LNCaP clone FGC (cell line): ENCODE measurements at places on chromosomes 7 and 10.
A peak's percentile ranks its signal among the peaks of the same experiment; 100 is the strongest.

DNA sequence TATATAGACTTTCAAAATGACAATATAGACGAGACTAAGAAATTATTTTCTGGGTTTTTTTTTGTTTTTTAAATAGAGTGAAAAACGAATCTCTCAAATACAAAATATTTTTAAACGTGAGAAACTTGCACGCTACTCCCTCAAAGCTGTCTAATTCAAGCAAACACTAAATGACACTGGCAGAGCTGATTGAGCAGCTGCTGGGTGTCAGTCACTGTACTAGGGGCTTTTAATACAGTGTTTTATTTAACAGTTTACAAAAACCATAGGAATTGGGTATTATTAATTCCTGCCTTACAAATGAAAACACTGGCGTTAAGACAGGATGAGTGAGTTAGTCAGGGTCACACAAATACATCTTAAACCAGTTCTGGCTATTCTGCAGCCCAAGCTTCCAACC lies 1209.6 kb upstream of the C7orf33 start:
- no peak for DNase-seq

DNA sequence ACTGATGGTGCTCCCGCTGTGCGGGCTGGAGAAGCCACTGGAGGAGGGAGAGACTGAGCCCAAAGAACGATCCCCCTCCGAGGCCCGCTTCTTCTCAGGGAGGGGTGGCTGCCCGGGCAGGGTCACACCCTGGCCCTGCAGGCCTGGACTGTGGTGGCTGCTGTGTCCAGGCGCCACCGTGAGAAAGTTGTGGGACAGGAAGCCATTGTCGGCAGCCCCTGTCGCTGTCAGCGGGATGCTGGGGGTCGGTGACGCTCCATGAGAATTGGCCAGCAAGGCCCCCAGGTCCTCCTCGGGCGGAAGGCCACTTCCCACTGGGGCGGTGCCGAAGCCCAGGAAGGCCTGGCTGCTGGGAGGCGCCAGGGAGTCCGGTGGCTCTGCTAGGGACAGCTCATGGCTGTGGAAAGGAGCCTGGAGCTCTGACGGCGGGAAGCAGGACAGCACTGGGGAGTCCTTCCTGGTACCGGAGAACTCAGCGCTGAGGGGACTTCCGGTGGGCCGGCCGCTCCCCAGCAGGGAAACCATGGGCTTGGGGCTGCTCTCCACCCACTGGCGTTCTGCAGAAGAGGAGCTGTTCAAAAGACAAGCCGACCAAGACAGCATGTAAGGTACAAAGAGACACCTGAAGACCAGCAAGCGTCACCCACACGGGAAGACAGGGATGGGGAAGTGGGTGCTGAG lies 278.8 kb downstream of the TNS3 start:
- DNase-seq: no peak

GRCh38 chr10:21934307-21934706 lies 69.2 kb downstream of the DNAJC1 start:
- DNase-seq: no peak

- DNase-seq: no peak
Measured at GRCh38 chr10:51035344-51035743, 38.9 kb upstream of the PRKG1 start.

GRCh38 chr7:5388273-5388901 lies 35.2 kb downstream of the TNRC18 start:
- DNase-seq: no peak

- DNase-seq: no peak
Measured at GRCh38 chr7:24717247-24717622, 40.0 kb downstream of the GSDME start.

DNA sequence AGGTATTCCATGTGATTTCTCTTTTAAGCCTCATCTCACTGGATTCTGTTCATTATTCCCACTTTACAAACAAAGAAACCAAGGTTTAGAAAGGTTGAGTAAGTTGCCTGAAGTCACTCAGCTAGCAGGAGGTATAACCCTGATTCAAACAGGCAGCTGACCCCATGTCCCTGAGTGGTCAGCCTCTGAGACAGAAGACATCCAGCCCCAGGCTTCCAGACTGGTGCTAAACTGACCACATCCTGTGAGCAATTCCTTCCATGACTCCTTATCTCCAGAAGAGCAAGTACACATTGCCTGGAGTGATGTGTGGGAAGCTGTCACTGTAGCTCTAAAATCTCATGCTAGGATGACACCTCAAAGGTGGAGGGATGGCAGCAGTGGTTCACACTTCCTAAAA lies 3.7 kb downstream of the PLPP4 start:
- DNase-seq: no peak

DNA sequence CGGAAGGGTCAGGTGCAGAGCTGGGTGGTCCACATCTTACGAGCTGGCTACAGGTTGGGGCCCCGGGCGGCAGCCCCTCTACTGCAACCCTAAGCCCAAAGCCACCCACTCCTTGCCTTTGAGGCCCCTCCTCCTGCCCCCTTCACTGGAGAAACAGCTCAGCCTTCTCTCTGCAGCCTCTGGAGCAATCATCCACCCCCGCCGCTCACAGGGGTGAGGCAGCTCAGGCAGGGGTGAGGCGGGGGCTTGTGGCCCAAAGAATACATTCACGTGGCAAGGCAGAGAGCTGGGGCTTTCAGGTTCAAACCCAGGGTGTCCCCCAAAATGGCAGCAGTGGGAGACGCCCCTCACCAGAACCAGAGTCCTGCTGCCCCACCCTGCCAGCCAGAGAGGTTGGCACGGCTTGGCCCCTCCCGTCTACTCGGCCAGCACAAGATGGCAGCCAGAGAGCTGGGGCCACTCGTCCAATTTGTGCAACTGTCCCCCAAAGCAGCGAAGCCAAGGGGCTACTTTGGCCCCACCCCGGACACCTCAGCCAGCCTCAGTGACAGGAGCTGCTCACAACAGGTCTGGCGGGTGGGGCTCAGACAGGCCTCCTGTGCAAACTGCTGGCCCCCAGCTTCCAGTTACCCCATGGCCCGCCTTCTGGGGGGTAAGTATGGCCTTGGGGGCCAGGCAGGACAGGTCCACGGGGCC lies 7.2 kb downstream of the GNB2 start:
- DNase-seq: no peak

GRCh38 chr7:17186745-17187530 lies 111.5 kb upstream of the AHR start:
- no peak for DNase-seq

DNA sequence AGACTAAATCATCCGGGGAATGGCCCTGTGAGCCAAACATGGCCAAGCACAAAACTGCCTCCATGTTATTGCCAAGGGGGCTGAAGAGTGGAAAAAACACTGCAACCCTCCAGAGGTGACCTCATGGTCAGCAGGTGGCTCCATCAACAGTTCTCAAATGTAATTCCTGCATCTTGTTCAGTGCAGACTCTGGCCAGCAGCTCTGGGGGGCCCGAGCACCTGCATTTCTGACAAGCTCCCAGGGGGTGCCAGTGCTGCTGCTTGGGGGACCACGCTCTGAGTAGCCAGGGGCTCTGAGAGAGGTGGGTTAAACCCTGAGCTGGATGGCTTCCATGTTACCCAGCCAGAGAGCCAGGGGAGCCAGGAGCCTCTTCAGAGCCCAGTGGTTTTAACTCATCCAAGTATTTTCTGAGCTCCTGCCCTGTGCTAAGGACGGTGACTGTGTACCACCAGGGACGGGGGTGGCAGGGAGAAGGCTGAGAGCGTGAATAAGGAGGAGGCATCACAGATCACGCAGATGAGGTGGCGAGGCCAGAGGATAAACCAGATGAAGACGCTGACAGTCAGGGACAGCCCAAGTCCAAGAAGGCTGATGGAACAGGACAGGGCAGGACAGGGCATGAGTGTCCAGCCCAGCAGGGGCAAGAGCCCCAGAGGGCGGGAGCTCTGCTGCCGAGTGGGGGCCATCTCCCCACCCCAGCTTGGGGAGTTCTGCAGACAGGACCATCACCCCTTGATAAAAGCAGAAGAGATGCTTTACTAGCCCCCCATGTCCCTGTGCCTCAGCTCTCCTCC lies 52.9 kb downstream of the CLEC2L start:
- DNase-seq: no peak

- DNase-seq: peak; percentile 43
Measured at GRCh38 chr10:132307823-132308586, at the start of gene STK32C. Gene STK32C (minus strand): TSS chr10:132307950. CDS start chr10:132307833, 117 bp downstream.

DNA sequence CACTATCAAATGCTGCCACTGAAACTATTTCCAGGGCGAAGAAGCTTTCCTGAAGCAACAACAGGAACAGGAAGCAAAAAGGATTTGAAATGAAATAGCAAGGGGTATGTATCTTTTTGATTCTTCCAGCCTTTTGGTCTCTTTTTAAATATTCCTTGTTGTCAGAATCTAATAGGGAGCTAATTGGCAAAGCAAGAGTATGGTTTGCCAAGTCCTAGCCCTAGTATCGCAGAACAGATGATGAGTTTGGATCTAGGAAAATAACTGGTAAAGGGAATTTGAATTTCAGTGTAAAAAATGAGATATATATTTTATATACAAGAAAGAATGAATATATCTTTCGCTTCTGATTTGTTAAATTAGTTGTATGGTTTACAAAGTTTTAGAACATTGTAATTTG lies 252.5 kb downstream of the ANKRD7 start:
- no peak for DNase-seq

DNA sequence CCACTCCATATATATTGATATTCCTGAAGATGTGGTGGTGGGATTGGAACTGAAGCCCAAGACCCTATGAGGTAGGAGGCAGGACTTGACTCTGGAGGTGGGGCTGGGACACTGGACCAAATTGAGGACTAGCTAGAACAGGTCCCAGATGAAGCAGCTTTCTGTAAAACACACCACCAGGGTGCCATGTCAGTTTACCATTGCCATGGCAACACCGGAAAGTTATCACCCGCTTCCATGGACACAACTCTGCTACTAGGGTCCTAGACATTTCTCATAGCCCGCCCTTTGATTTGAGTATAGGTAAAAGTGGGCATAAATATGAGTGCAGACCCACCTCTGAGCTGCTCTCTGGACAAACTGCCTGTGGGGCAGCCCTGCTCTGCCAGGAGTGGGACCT lies 490.5 kb upstream of the PFKP start:
- DNase-seq: no peak

DNA sequence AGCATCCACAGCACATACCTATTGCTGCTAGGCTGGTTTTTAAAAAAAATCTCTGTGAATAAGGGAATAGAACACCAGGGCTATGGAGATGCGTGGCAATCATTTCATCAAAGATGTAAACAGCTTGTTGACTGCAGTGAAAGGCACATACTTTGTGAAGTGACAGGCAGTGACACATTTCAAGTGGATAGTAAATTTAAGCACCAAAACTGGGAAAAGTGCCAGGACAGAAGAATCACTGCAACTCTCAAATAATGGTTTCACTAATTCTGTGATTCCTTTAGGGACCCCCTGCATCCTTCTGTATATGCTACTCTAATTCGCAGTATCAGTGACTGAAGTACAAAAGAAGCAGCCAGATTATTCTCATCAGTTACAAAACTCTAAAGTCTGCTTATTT lies 145.2 kb upstream of the KLF14 start:
- DNase-seq: no peak

DNA sequence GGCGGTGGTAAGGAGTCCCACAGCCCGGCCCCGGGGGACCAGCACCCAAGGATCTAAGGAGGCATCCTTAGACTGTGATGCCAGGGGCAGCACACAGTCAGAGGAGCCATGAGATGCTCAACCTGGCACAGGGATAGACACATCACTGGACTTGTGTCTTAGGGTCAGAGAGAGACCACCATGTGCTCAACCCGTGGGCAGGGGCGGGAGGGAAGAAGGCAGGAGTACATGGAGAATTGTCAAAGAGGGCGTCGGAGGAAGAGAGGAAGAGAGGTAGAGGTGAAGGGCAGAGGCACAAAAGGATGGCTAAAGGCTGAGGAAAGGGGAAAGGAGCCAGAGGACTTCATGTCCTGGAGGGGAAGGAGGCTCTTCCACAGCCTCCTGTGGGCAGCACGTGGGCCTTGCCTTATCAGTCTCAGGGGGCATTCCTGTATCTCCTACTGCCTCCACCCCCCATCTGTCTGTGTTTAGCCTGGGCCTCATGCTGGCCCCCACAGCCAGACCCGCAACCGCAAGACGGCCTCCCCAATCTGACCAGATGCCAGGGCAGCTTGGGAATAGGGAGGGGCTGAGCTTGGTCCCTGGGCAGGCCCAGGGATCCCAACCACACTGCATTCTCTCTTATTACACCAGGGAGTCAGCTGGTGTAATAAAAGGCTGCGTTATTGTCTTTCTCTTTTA lies 2.2 kb downstream of the ADCY1 start:
- no peak for DNase-seq

- DNase-seq: no peak
Measured at GRCh38 chr7:127588697-127589482, 679 bp downstream of the ARF5 start.

DNA sequence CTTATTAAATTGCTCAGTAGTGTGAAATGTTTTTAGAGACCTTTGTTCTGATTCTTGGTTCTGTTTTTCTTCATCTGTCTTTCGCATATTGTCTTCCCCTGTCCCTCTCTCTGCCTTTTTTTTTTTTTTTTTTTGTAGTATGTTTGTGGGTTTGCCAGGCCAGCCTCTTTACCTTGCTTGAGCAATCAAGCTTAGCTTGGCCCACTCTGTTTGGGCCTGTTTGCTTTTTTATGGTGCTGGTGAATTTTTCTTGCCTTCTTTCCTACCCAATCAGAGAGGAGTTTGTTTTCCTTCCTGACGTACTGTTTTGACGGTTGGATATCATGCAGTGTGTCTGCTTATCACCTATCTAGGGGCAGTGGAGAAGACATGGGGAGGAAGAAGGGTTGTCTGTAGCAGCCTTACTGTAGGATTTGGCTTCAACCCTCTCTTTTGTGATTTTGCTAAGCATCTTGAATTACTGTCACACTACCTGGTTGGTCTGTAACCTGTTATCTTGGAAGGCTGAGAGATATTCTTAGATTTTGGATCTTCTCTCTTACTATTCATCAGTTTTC lies 64.0 kb downstream of the BBS9 start:
- DNase-seq: no peak

GRCh38 chr7:140146574-140146973 lies 30.2 kb downstream of the KDM7A start:
- DNase-seq: no peak

DNA sequence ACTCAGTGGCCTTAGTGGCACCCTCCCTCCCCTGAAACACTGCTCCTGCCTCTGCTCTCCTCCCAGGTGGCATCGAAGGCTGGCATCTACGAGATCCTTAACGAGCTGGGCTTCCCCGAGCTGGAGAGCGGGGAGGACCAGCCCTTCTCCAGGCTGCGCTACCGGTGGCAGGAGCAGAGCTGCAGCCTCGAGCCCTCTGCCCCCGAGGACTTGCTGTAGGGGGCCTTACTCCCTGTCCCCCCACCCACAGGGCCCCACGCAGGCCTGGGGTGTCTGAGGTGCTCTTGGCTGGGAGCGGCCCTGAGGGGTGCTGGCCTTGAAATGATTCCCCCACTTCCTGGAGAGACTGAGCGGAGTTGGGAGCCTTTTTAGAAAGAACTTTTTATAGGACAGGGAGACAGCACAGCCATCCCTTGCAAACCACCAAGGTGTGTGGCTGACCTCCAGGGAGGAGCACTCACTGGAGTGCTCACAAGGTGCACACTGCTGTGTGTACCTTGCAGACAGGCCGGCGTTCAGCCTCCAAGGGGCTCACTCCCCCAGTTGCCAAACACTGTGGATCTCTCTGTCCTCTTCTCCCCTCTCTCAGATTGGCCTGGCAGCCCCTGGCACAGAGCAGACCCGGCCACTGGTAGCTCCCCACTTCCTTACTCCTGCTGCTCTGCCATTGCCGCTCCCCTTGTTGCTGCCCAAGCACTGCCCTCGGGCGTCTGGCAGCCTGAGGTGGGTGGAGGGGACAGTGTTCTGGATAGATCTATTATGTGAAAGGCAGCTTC lies 35.8 kb downstream of the PRF1 start:
- no peak for DNase-seq

GRCh38 chr10:528173-529165 lies 161.0 kb downstream of the DIP2C start:
- no peak for DNase-seq

- DNase-seq: peak; percentile 31
Measured at GRCh38 chr10:106189292-106189691, 975.2 kb downstream of the SORCS1 start.

- no peak for DNase-seq
Measured at GRCh38 chr10:57707300-57707658, 560.4 kb downstream of the IPMK start.
